AG09319 (cell line): ENCODE measurements at places on chromosomes 16 and 17.
A peak's percentile ranks its signal among the peaks of the same experiment; 100 is the strongest.

GRCh38 chr17:64339516-64340490, 50.9 kb downstream of the PECAM1 start:
- no peak for DNase-seq

GRCh38 chr17:29179232-29180033, 765 bp downstream of the MYO18A start:
- DNase-seq: no peak

GRCh38 chr16:81784072-81784795, 5.1 kb downstream of the PLCG2 start:
- no peak for DNase-seq

DNA sequence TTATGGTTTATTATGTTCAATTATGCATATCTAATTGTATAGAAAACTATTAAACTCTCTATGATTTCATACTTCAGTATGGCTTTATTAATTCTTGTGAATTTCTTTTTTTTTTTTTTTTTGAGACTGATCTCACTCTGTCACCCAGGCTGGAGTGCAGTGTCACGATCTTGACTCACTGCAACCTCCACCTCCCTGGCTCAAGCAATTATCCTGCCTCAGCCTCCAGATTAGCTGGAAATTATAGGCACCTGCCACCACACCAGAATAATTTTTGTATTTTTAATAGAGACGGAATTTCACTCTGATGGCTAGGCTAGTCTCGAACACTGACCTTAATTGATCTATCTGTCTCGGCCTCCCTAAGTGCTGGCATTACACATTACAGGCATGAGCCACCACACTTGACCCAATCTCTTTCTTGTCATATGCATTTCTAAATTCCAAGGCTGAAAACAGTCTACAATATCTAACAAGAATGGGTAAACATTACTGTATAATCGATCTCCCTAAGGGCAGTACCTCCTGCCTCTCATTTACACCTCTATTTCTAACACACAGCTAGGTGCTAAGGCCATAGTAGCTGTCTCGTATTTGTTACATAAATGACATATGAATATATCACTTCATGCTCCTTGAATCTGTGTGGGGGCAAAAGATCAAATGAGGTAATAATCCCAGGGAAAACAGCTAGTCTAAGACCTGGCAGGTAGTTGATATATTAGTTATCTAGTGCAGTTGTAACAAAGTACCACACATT, 258.2 kb upstream of the CDH8 start:
- DNase-seq: no peak

- DNase-seq: no peak
Measured at GRCh38 chr16:13492046-13492445, 427.9 kb upstream of the ERCC4 start.

DNA sequence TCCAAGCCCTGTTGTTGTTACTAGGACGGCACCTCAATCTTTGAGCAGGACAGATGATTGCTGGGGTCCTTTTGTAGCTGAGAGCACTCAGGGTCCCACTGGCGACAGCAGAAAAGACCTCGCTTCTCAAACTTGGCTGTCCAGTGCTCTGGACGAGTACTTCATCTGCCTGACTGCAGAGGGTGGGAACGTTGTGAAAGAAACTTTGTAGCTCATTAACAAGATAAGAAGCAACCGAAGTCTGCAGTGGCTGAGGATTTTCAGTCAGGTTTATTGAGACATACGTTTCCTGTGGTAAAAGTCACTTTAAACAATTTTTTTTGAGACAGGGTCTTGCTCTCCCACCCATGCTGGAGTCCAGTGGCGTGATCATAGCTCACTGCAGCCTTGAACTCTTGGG, 191.7 kb downstream of the PRKCB start:
- no peak for DNase-seq

GRCh38 chr17:7217113-7217987, 2.3 kb downstream of the DLG4 start:
- no peak for DNase-seq

DNA sequence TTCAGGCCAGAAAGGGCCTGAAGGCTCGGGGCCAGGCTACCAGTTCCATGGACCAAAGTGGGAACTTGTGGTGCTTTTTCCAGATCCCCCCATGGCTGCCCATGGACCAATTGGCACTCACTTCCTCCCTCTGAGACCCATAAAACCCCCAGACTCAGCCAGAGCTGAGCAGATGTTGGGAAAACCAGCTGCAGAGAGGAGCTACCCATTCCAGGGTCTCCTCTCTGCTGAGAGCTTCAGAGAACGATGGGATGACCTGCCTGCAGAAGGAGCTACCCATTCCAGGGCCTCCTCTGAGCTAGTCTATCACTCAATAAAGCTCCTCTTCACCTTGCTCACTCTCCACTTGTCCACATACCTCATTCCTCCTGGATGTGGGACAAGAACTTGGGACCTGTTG, 52.2 kb upstream of the MED9 start:
- DNase-seq: no peak

DNA sequence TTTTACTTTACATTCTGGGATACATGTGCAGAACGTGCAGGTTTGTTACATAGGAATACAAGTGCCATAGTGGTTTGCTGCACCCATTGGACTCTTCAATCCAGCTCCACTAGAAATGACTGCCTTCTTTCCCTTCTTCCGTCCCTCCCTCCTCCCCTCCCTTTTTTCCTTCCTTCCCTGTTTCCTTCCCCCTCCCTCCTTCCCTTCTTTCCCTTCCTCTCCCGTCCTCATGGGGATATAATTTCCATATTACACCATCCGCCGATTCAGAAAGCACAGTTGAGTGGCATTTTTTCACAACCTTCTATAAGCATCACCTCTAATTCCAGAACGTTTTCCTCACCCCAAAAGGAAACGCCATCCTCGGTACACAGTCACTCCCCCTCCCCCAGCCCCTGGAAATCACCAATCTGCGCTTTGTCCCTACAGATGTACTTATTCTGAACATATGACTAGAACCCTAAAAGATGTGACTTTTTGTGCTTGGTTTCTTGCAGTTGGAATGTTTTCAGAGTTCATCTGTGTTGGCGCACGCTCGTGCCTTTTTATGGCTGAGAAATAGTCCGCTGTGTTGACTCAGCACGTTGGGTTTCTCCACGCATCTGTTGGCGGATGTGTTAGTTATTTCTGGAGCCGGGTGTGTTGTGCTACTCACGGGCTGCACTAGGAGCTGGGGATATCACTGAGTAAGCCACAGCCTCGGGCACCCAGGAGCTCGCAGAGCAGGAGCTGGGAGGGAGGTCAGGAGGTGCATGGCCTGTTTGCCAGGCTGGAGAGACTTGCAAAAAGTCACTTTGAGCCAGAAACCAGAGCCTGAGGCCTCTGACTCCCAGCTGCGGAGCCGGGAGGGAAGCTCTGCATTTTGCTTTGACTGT, 336.4 kb downstream of the SEC14L1 start:
- peak; percentile 94 for DNase-seq

- no peak for DNase-seq
Measured at GRCh38 chr17:81066072-81066471, 31.1 kb downstream of the BAIAP2 start.

DNA sequence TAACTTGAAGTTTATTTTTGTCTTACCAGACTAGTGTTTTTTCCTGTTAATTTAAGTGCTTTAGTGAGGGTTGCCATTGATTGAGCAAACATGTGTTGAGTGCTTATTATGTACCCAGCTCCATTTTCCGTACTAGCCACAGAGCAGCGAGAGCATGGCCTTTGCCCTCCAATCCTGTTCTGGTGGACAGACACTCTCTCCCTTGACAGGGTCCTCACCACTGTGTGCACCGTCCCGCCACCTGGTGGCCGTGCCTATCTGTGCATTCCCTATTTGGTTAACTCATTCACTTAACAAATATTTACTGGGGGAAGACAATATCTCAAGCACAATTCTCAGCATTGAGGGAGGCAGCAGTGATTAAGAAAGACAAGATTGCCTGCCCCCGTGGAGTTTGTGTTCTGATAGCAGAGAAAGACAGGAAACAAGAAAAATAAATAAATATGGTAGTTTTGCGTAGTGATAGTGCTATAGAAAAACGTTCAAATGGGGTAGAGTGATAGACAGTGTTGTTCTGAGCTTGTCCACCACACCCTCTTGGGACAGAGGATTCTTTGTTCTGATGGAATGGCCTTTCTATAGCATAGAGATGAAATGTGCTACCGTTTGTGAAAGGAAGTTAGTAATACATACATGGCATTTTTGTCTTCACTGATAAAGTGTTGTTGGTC, 13.0 kb downstream of the CDH13 start:
- DNase-seq: no peak

DNA sequence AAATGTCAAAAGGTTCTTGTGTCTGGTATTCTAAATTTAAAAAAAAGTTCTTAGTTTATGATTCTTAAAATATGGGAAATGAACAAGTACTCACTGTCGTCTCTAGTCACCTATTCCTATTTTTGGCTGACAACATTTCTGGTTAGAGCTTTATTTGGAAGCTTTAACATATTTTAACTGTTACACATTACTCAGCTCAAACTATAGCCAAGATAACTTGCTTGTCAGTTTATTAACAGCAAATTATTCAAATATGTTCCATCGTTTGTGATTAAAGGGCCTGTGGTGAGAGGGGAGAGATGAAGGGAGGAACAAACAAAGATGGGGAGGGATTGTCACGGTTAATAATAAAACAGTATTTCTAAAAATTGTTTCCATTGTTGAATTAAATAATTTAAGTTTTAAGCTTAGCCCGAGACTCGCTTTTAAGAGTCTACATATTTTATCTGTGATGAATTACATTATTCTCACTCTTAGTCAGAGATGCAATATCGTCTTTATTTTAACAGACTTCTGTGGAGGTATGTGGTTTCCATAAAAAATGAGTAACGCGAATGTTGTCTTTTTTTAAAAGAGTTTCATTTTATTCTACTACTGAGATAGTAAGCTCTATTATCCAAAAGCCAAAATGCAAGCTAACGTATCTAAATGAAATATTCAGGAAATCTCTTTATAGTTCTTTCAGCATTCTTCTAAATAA, 321.9 kb upstream of the PMFBP1 start:
- no peak for DNase-seq

DNA sequence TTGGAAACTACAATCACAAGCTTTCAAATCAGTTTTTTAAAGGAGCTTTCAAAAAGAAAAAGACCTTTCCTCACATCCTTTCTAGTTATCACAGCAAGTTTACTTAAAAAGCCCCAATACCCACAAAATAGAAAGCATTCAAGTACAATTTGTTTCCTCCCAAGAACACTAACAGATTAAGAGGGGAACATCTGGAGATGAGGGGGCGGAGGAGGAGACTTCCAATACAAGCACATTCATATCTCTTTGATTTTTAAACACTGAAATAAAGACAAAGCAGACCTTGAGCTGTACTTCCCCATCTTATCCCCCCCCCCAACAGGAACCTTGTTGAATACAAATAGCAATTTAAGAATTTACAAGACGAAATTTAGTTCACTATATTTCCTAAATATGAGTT, 2.0 kb downstream of the YWHAE start:
- DNase-seq: no peak

DNA sequence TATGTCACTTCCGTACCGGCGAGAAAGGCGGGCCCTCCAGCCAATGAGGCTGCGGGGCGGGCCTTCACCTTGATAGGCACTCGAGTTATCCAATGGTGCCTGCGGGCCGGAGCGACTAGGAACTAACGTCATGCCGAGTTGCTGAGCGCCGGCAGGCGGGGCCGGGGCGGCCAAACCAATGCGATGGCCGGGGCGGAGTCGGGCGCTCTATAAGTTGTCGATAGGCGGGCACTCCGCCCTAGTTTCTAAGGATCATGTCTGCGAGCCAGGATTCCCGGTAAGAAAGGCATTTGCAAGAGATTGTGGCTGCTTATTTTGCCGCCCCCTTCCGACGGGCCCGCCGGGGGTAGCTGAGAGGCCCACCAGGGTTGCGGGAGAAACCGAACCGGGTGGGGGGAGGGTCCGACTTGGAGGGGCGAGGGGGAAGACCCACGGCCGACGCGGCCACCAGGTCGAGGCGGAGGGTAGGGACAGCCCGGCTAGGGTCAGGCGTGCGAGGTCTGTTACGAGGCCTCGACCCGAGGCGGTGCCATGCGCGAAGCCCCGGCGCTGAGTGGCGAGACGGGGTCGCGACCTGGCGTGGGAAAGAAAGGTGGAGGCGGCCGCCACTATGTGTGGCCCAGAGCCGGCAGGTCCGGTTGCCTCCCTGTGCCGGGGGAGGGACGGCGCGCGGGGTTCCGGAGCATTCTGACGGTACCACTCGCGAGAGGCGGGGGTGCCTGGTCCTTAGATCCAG, 6.7 kb upstream of the CD68 start:
- peak; percentile 99 for DNase-seq

DNA sequence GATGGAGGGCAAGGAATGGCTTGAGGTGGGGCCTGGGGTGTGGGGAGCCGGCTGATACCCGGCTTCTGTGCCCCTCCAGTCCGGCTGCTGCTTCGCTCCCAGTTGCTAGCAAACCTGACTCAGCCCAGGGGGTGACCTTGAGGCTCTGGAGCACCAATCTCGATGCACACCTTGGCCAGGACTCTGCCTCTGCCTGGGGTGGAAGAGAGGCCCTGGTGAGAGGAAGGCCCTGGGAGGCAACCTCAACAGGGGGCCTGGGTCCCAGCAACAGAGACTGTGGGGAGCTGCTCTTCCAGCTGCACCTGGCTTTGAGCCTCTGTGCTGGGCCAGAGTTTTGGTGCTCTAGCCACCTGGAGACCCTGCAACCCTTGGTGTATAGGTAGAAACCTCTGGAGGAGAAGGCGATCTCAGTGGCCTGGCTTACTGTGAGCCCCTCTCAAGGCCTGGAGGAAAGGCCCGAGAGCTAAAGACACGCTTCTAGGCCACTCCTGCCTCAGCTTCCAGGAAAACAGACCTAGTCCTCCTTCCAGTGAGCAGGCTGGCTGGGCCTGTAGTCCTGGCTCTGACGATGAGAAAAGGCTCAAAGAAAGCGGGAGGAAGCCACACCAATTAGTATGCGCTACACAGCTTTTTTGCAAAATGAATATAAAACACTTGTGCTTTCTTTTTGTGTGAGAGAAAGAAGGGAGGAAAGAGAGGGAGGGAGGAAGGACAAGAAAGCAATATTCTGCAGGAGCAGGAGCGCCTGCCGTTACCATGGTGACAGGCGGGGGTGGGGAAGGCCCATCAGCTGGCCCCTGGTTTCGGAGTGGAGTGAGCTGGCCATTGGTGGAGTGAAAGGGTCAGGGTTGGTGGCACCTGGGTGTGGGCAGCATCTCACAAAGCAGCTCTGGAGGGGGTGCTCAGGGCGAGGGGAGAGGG, 51.0 kb downstream of the VAC14 start:
- DNase-seq: no peak

- peak; percentile 16 for DNase-seq
Measured at GRCh38 chr17:82065638-82066303, at the start of gene DUS1L. TSS of gene DUS1L (minus strand) at chr17:82065804. CDS start at chr17:82065059, 745 bp downstream.

DNA sequence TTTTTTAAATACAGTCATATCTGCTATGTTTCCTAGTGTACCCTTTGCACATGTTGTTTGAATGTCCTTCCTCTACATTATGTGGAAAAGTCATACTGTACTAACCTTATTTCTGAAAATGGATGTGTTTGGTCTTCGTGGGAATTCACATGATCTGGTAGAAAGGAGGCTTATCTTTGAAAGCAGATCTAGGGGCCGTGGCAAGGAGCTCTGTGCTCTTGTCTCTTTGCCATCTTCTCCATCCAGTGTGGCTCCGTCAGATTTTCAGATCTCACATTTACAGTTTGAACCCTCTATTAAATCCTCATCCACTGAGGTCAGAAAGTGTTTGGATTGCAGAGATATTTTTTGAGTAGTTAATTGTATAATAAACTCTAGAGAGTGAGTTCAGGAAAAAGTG, 32.9 kb downstream of the MAP2K4 start:
- no peak for DNase-seq
